Stimulated activated CD8-positive, alpha-beta memory T cell treated with anti-CD3 and anti-CD28 coated beads, Interleukin-4, amount 100 ng/mL, for 1 hour (primary cell): ENCODE measurements at places on chromosomes 12 and 14.

DNA sequence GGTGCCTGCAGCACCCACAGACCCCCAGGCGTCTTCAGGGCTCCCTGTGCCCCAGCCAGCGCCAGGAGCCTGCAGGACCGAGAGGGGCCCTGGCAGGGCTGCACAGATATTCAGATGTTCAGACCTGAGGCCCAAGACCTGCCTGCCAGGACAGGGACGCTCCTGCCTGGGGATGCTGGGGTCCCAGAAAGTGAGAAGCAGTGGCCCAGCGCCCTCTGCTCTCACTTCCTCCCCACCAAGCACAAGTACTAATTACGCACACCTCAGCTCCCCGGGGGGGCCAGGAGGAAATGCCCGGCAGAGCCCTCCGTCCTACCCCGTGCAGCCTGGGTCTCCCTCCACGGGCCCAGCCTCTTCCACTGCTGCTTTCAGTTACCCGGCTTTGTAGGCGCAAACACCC lies 28.8 kb upstream of the INF2 start:
- DNase-seq = no peak

GRCh38 chr14:100701314-100701713 lies 25.4 kb upstream of the DLK1 start:
- no peak for DNase-seq

- DNase-seq = no peak
These were observed 31.7 kb upstream of the FRMD6 start for GRCh38 chr14:51620056-51620455.

GRCh38 chr14:38079268-38079667 lies 128.4 kb upstream of the SSTR1 start:
- DNase-seq = no peak

GRCh38 chr12:53214687-53215455 lies 7.8 kb upstream of the ITGB7 start:
- no peak for DNase-seq

- DNase-seq = no peak
These were observed 3.0 kb upstream of the PIGH start for GRCh38 chr14:67602995-67603545.

DNA sequence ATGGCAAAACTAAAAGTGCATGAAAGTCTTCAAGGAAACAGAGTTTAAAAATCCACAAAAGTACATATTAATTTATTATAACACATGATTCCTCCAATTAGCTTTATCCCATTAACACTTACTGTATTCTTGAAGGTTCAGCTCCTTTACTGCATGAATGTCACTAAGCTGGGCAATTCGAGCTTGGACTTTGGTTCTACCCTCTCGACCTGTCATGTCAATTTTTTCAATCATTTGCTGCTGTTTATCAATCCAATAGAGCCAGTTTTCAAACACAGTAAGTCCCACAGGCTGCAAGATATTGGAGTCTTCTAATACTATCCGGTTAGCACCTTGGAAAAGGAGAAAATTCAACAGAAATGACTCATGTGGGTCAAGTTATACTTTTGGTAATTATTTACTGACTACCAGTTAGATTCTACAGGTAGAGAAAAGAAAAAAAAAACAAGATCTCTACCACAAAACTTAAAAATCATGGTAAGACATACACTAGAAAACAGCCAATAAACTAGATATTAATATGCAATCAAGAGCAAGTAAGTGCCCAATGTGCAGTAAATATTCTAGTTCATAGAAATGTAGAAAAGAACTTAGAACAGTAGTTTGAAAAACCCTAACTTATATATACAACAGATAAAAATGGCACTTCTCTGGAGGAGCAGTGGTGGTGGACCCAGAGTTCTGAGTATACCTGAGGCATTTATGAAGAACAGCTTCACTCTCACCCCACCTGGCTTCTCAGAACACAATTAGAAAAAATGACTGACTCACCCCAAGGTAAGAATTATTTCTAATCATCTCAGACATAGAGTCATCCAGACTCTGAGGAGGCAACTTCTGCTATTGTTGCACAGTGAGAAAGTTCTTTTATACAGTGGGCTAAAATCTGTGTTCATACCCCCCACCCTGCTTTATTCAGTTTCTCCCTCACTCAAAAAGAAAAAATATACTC lies 67.7 kb downstream of the BCL2L14 start:
- no peak for DNase-seq

DNA sequence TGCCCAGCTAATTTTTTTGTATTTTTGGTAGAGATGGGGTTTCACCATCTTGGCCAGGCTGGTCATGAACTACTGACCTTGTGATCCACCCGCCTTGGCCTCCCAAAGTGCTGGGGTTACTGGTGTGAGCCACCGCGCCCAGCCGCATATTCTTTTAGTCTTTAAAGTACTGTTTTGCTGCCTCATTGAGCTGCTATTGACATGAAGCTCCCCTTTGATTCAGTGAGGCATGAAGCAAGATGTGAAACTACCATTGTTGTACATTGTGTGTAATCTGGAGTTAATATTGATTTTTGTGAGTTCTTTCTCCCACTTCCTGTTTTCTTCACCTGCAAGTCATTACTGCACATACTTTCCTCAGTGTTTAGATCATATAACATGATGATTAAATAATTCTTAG lies 80.8 kb downstream of the MNAT1 start:
- DNase-seq = no peak

DNA sequence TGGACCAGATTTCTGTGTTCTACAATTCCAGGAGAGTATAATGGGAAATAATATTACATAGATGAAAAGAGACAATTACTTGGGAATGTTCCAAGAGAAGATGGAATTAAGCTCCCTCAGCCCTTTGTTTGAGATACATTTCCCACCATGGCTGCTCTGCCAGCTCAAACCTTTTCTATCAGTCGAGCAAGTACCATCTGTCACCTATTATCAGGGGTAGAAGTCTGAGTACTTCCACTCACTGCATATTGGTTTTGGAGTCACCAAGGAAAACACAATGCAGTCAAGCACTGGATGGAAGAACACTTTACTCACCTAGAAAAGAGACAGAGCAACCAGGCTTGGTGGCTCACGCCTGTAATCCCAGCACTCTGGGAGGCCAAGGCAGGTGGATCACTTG lies 270.4 kb upstream of the FAR2 start:
- DNase-seq = no peak

DNA sequence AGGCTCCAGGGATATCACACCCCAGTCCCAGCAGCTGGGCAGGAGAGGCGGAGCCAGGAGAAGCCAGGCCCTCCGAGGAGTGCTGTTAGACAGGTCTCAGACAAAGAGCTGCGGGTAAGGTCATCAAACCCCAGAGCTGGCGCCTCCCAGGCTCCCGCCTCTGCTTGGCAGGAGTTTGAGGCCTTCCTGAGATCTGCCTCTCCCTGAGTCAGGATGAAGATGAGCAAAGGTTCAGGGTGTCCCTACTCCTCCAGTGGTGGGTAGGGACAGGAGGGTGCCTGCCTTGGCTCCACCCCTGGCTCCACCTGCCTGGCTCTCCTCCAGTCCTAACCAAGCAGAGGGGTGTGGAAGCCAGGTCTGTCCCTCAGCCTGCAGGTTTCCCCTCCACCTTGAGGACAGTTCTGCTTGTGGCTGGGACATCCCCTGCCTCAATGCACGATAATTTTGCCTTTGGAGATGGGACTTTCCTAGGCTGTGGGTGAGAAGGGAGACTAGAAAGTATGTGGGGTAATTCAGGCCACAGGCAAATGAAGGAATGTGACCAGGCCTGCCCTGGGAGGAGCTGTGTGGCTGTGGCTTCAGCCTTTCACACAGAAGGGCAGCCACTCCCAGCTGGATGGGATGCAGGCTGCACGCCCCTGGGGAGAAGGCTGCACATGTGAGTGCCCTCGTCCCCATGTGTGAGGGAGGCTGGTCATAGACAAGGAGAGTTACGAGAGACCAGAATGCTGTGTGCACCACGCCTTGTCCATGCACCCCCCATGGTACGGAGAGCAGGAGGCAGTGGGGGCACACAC lies 2.2 kb downstream of the PLEKHG6 start:
- DNase-seq = no peak

- no peak for DNase-seq
These were observed 13.9 kb upstream of the PRICKLE1 start for GRCh38 chr12:42603246-42603990.

- no peak for DNase-seq
These were observed 7.5 kb downstream of the IRAK4 start for GRCh38 chr12:43766291-43766690.

DNA sequence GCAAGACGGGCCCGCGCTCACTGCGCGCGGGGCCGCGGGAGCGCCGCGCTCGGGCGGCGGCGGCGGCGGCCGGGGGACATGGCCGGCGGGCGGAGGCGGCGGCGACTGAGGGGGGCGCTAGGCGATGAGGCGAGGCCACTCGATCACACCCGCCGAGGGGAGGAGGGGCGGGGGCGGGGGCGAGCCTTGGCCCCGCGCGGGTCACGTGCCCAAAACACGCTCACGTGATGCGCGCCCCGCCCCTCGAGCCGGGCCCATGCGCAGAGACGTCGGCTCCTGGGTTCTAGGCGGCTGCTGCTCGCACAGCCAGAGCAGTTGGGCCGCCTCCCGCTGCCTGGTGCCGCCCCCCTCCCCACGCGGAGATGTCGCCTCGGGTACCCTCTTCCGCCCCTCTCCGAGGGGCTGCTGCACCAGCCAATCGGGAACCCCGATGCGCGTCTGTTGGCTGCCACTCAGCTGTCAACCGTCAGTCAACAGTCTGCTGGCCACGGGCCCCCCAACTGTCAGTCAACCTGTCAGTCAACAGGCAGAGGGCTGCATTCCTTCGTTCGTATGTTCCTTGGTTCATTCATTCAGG lies at the start of gene SPPL3:
SPPL3 (minus strand) TSS at position 162 of the 577 bp plus-strand sequence. CDS start 491 bp downstream, outside the sequence.
- peak; percentile 80 for DNase-seq
